ENCODE measurements at places on chromosomes 1 and 21.

DNA sequence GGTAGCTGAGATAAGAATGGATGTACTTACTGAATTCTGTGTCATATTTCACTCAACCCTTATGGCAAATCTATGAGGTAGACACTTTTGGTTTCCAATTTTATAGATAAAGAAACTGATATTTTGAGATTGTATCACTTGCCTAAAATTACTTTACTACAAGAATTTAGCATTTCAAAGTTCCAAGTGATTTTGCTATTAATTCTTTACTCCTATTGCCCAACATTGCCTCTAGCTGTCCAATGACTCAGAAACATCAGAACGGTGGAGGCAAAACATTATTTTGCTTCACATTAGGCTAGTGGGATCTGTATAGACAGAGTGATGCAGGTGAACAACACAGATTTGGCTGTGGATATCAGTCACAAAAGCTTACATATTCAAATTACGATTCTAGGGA, 747.2 kb upstream of the NEGR1 start:
- DNase-seq: no peak

DNA sequence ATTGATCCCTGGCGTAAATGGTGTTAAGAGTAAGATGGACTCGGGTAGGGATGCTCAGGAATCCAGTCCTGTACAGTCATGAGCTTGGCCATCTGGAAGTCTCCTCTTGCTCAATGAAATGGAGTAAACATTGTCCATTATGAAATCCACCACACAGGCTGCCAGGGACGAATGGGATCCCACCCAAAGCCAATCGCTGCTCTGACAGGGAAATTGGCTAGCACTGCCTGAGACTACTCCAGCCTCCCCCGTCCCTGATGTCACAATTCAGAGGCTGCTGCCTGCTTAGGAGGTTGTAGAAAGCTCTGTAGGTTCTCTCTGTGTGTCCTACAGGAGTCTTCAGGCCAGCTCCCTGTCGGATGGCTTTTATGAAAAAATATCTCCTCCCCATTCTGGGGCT, at the start of gene HSD11B1:
Gene HSD11B1, plus strand, starts transcription at position 263 of the 400 bp plus-strand sequence. Its CDS starts 97 bp downstream, at position 360.
- no peak for DNase-seq

GRCh38 chr21:38170283-38170682, 86.5 kb upstream of the KCNJ15 start:
- DNase-seq: no peak

DNA sequence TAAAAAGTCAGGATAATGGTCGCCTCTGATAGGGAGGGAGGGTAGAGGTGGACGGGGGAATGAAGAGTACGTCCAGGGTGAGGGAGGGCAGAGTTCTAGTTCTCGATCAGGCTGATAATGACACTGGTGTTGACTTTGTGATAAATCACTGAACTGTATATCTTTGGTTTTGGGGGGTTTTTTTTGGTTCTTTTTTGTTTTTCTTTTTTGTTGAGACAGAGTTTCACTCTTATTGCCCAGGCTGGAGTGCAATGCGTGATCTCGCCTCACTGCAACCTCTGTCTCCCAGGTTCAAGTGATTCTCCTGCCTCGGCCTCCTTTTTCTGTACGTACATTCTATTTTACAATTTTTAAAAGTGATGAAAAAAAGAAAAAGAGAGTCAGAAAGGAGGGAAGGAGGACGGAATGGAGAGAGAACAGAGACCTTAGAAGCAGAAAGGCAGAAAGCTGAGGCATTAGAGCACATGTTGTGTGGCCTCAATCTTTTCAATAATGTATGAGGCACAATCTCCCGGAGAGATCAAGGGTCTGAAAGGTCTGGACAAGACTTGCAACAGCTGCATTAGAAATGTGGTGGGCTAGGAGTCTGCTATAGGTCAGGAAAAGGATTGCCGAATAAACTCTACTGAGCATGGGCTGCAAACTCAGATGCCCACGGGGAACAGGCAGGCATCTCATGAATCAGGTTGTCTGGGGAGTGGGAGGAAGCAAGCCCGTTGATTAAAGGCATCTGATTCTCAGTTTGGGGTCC, 174.8 kb downstream of the TOMM20 start:
- DNase-seq: no peak

- no peak for DNase-seq
These were observed 556 bp downstream of the GMEB1 start for GRCh38 chr1:28668956-28669723.

GRCh38 chr1:90339811-90340210, 344.9 kb downstream of the ZNF326 start:
- no peak for DNase-seq

DNA sequence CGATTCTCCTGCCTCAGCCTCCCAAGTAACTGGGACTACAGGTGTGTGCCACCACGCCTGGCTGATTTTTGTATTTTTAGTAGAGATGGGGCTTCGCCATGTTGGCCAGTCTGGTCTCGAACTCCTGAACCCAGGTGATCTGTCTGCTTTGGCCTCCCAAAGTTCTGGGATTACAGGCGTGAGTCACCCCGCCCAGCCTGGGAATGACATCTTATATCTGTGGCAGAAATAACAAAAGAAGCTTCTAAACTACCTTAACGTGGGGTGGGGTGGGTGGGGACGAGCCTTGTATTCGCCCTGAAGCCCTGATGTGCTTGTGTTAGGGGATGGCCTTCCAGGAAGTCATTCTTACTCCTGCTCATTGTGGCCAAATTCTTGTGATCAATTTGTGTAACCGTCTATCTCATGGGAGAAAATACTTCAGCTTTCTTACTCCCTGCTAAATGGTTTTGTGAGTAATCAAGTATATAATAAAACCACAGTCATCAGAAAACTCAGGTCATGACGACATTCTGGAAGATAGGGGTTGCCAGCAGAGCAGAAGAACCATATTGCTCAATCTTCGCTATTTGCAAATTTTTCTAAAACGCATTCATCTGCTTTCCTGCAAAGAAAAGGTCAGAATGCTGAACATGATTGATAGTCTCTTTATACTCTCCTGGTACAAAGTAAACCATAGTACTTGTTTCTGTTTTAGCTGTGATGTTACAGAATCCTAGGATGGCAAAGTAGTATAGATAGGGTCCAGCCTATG, 63.2 kb downstream of the DIRAS3 start:
- DNase-seq: no peak

DNA sequence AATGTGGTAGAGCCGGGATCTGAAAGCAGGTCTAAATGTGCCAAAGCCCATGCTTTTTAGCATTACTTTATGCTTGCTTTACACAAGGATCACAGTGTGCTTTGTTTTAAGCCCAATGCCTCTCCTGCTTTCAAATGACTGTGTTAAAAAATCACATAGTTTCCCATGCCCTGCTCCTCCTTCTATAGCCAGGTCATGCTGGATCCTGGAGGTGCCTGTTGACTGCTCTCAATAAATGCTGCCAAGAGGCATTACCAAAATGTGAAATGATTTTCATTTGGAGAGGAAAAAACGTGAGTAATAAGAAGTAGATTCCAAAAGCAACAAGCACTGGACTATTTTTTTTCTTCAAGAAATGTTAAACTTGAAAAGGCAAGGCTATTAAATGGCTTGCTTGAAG, 420.7 kb upstream of the USP24 start:
- DNase-seq: no peak

- DNase-seq: no peak
These were observed 6.6 kb upstream of the SIM2 start for GRCh38 chr21:36692114-36692834.

GRCh38 chr21:37496972-37497371, 130.4 kb downstream of the DYRK1A start:
- DNase-seq: no peak

DNA sequence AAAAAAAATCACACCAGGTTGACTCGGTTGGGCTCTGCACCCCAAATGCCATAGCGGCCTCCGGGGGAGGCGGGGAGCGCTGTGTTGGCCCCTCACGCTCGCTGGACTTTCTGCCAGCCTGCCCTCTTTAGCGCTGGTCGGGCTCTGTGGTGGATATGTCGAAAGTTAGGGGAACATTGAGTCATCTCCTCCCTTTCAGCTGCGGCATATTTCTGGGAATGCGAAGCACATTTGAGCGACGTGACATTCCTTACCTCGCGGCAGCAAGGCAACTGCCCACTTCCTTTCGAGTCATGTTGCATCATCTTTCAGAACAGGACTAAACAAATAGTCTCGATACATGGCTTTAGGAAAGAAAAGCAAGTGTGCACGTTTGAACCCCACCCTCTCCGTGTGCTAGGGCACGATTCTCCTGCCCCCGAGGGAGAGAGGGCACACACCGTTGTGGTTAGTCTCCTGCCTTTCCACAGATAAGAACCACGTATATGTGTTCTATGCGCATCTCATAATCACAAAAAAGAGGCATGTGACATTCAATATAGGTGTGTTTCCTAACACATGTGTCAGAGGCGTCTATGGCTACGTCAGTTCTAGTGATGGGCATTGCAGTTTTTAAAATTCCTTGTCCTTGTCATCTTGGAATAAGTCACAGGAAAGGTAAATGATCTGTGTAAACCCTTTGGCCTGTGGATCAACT, 105.9 kb upstream of the SLC45A1 start:
- DNase-seq: no peak

DNA sequence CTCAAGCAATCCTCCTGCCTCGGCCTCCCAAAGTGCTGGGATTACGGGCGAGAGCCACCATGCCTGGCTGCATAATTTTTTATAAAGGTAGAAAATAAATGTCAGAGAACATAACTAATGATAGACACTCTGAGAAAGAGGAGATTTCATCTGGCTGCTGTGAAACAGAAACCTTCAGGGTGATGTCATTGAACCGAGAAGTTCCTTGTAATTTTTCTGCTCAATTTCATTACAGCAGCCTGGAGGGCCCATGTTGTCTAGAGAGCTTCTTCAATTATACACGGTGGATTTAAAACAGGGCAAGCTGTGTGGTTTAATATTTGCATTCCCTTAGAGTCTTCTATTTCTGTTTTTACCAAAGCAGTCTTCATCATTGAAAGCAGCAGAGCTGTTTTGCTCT, 64.3 kb upstream of the MORC3 start:
- DNase-seq: no peak

DNA sequence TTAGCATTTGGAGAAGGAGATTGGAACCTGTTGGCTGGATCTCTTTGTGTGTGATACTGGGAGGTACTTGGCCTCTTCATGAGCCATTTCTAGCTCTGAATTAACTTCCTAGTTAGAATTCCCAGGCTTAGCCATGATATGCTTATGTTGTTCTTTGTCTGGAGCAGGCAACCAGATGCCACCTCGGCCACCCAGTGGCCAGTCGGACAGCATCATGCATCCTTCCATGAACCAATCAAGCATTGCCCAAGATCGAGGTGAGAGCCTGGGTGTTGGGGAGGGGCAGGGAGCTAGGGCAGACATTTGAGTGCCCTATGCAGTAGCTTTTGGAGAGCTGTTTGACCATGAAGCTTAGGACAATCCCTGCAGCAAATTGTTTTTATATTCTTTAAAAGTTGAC, 26.5 kb upstream of the PIGV start:
- DNase-seq: no peak

GRCh38 chr1:18108299-18109057, 880 bp downstream of the IGSF21 start:
- no peak for DNase-seq

GRCh38 chr1:6263716-6264115, 2.8 kb upstream of the GPR153 start:
- DNase-seq: no peak

- DNase-seq: no peak
These were observed 117.3 kb upstream of the IRF2BP2 start for GRCh38 chr1:234727018-234727940.

DNA sequence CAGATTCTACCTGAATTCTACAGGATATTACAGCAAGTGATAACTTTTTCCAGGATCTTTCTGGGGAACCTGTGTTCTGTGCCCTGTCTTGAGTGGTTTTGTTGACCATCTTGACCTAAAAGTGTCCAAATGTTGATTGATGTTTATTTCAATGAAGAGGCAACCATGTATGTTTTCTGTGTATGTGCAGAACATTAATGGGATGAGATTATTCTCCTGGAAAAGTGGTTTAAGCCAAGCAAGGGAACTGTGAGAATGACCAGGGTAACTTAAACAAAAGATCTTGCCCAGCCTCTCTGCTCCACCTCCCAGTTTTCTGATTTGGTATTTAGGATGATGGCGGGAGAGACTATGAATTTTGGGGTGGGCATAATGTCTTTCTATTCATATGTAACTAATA, 1.0 kb upstream of the SAMD13 start:
- no peak for DNase-seq

DNA sequence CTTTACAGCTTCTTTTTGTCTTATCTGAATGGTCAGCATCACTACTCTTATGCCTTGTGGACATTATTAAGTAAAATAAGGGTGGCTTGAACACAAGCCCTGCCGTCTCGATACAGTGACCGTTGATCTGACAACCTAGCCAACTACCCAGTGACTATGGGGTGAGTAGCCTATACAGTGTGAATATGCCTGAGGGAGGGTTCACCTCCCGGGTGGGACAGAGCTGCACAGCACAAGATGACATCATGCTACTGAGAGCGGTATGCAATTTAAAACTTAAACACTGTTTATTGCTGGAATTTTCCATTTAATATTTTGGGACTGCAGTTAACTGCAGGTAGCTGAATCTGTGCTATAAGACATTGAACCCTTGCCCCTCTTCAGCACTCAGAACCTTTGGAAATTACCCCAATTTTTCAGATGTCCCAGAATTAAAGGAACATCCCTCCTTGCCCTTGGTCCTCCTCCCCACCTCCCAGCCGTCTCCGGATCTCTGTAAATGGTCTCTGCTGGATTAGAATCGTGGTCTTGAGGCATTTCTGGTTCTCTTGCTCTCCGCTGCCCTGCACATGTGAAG, 618.5 kb downstream of the PTPRU start:
- DNase-seq: no peak

DNA sequence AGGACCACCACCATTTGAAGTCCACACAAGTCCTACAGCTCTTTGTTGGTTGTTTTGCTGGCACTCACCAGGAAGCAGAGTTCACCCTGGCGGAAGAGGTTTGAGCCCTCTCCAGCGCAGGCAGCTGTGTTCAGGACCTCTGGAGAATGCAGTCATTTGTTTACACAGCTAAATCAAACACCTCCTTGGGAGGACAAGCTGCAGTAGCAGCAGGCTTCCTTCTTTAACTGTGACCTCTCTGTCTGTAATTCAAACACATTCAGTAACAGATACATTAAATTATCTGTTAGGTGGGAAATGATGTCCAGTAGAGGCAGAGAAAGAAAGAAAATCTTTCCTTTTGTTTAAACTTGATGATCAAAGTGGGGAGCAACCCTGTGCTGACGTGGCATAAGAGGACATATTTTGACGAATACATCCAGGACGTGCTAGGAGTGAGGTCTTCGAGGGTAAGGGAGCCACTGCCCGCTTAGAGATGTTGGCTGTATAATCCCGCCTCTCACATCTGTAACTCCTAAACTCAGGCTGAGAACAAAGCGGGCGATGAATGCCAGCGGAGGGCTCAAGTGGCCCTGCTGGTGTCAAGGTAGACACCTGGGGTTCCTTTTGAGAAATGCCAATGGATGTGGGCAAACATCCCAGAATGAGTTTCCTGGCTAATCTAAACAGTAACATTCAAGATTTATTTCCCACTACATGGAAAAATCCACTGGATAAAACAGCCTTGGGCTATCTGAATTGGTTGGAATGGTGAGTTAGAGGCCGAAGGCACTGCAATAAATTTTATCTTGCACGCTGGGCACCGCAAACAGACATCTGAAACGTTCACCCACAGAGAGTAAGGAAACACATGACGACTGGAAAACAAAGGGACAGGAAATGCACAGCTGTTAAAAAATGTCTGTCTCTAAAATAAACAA, 51.7 kb downstream of the ABCA4 start:
- DNase-seq: no peak

All from cerebellar nuclear complex (tissue), 1 donor.